Posterior cingulate gyrus (tissue), 11 donors: ENCODE measurements at places on chromosomes 7 and 10.

GRCh38 chr10:51158832-51159231 is 84.5 kb downstream of the PRKG1 start:
- DNase-seq = no peak

GRCh38 chr10:97849103-97849686 is 448 bp upstream of the GOLGA7B start:
- no peak for DNase-seq

DNA sequence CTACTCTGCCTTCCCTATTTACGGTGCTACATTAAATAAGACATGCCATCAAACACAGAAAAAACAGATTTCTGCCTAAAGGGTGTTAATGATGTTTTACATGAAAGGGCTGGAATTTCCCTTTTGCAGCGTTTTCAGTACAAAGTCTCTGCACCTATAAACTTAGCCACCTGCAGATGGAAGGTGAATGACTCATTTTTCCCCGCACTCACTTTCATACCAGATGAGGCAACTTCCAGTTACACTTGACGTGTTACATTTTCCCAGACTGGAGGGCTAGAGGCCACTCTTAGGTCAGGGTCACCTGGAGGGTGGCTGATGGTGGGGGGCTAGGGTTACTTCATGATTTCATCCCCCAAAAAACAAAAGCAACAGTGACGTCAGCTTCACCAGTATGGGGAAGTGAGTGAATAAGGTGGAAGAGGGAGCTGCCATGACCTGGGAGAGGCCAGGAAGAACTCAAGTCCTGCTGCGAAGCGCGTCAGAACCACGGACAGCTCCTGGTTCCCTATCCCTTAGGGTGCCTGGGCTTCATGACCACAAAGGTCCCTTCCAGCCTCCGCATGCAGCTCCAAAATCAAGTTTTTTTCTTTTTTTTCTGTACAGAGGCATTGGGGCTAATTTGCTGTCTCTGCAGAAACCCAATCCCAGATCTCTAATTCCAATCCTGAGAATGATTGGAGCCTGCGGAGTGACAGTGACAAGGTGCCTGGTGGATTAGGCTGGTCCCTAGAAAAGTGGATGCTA is 94.0 kb downstream of the ADARB2 start:
- no peak for DNase-seq

GRCh38 chr7:27141923-27142579 is 1.4 kb downstream of the HOXA5 start:
- no peak for DNase-seq

DNA sequence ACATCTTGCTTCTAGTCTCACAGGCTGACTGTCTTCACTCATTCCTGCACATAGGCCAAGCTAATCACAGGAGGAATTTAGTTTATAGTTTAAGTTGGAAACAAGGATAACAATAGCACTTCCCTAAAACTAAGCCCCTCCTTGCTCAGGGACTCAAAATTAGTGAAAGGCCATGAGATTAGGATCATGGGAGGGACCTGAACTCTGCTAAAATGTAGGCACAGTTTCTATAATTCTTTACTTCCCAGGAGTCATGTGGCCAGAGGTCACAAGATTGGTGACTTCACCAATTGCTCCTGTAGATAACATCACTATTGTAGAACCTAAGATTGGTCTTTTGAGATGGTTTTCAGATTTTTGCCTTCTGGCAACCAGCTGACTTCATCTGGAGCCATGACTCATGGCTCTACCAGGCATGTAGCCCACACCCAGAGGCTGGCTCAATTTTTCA is 14.8 kb upstream of the UPP1 start:
- no peak for DNase-seq

DNA sequence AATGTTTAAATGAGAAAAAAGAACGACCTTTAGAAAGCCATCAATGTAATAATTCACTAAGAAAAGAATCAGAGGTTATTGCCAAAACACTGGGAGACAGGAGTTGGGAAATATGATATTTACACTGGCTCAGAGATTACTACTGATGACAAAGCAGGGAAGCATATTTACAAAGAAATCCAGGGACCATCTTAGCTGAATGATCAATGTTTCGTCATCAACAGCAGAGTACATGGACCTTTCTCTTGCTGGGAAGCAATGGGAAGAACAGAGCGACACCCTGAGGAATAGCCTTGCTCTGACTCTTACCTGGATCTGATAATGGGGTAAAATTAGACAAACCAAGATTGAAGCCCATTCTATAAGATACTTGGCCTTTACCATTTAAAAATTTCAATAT is 1293.5 kb downstream of the XPNPEP1 start:
- no peak for DNase-seq

DNA sequence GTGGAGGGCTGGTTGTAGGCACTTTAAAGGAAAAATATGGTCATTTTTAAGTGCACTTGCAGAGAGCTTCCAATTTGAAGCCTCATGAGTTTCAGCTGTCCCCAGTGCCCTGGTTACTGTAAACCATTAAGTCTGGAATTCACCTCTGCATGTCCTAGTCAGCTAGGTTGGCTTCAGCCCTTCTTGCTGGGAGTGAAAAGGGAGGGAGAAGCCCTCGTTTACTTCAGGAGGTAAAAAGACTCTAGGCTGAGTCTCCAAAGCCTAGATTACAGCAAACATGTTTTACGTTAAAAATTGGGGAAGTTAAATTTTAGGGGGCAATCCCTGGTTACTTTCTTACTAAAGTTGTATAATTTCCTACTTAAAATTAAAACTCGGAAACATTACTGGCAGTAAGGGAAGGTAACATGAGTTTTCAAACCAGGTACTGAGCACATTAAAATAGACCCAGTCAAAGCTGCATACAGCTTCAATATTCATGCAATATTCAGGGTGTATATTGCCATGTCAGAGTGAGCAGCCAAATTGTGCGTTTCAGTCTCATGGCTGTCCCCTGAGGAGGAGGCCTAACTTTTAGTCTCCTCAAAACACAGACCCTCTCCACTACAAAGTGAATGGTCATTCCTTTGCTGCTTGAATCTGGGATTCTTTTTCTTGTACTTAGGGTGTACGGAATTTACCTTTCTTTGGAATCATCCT is 156.7 kb downstream of the PRKG1 start:
- DNase-seq = no peak

DNA sequence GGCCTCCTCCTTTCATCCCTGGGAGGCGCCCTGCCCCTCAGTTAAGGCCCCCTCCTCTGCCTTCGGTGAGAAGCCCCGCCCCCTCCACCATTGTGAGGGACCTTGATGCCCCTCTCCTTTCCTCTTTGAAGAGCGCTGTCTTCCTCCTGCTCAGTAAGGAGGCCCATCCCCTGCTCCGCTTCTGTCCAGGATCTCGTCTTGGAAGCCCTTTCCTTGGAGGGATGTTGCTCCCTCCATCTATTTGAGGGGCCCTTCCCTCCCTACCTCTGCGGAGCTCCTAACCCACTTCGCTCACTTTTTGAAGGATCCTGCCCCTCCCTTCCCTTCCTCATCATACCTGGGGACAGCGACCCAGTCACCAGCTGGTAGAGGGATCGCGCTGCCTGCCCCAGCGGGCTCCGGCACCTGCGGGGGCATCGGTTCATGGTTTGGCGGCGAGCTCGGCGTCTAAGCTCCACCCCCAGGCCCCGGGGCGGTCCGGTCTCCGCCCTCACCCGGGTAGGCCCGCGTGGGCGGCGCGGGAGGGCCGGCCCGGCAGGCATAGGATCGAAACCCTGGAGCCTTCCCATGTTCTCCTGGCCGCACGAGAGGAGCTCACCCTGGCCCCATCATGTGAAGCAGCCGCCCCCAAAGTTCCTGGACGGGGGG is 4.1 kb downstream of the KCNIP2 start:
- peak; percentile 90 for DNase-seq

DNA sequence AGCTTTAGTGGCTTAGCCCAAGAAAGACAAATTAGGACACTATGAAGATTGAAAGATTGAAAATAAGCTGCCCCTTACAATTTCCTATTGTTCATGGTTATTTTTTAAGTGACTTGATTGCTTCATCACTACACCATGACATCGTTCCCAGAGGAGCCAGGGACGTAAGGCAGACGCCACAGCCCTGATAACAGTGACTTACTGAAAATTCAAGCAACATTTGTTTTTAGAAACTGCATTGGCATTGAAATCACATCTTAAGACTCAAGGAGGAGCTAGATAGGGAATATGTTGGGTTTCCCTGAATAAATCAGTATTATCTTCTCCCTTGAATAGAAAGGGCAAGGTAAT is 38.7 kb upstream of the ANK3 start:
- DNase-seq = no peak

- no peak for DNase-seq
These were observed 55.7 kb upstream of the ZRANB1 start for GRCh38 chr10:124886195-124886594.

DNA sequence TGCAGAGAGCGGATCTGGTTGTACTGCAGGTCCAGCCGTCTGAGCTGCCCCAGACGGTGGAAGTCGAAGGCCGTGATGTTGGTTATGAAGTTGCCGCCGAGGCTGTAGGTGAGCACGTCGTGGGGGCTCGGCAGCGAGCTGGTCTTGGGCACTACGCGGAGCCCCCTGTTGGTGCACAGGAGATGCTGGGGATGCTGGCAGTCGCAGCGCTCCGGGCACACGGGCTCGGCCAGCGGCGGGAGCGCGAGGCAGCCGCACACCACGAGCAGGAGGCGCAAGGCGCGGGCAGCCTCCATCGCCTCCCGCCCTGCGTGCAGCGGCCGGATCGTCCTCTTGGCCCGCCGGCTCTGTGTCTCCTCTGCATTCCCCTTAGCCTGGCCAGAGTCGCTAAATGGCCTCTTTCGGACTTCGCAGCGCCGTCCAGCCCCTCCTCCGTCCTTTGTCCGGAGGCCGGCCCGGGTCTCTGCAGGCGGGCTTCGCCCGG is 337 bp downstream of the TRIL start:
- no peak for DNase-seq

DNA sequence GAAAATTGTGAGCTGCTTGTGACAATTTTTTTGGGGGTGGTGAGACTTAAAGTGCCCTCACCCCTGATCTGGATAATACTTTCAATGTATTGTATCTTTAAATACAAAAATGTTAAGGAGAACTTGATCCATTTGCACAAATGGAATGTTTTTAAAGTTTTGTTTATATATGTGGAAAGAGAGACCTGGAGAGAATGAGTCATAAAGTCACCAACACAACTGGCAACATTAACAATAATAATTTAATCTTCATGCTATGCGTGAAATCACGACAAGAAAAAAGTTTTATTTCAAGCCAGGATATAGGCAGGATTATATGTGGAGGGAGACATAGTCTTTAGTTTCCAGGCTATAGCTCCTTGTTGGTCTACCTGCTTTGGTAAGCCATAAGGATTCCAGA is 537.5 kb downstream of the GPAM start:
- no peak for DNase-seq

- no peak for DNase-seq
These were observed 34.0 kb downstream of the MXI1 start for GRCh38 chr10:110241407-110241806.

- DNase-seq = no peak
These were observed 166.4 kb downstream of the MAD1L1 start for GRCh38 chr7:2066251-2066919.

- no peak for DNase-seq
These were observed 12.9 kb downstream of the C10orf67 start for GRCh38 chr10:23331567-23332301.

- DNase-seq = no peak
These were observed 26.3 kb downstream of the FAM107B start for GRCh38 chr10:14748441-14748840.

DNA sequence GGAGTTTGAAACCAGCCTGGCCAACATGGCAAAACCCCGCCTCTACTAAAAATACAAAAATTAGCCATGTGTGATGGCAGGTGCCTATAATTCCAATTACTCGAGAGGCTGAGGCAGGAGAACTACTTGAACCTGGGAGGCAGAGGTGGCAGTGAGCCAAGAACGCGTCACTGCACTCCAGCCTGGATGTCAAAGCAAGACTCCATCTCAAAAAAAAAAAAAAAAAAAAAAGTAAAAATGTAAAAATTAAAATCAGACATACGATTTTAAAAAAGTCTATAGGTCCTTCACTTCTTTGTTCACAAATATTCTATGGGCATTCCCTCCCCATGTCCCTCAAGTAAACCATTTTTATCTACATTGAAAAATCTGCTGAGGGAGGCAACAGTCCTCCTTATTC is 34.9 kb upstream of the TLL2 start:
- DNase-seq = peak; percentile 69
